ENCODE measurements at places on chromosomes 5 and 9. TPM values are rescaled to one million over a fixed set of nuclear protein-coding genes. Genes with fewer than 3 reads are reported as not detected.

SLC27A6 gene
- polyA plus RNA-seq: 0.08 TPM

DNA sequence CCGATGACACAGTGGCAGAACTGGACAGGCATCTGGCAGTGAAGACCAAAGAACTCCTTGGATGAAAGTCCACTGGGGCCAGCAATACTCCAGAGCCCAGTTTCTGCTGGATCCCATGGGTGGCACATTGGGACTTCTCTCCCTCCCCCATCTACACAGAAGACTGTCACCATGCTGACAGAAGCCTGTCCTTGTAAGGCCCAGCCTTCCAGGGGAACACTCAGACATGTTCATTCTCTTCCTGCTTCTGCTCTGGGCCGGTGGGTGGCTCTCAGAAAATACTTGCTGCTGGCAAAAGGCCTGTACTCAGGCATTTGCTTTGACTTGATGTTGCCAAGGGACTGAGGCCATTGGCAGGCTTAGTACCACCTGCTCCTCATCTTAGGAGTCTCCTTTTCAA, 48.3 kb upstream of the PTGS1 start:
- H3K36me3 ChIP-seq: peaks cover 42% of the 10 kb centered on the region
- H3K27me3 ChIP-seq: no peaks in the 10 kb centered on the region
- H3K4me1 ChIP-seq: peaks cover 18% of the 10 kb centered on the region
- H3K27ac ChIP-seq: peak overlapping the region; percentile 30

PCDHB16 gene
- 0.22 TPM for polyA plus RNA-seq

DNA sequence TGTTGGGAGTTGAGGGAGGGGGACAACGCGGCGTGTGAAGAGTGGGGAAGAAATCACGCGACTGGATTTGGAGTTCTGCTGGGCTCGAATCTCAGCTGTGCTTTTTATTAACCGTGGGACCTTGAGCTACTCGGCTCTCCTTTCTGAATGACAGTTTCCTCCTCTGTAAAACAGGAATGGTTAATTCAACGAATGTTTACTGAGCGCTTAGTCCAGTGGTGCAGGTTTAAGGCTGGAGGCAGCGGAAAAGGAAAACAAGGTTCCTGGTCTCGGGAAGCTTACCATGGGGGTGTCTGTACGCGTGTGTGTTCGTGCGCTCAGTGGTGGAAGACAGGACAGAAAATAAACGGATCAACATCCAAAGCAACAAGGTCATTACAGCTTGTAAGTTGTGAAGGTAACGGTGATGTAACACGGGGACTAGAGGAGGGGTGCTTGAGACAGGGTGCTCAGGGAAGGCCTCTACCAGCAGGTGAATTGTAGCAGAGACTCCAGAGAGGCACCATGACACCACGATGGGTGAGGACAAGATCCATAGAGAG, 277 bp downstream of the EIF4E1B start:
- peak overlapping the region; percentile 61 for H3K4me3 ChIP-seq
- H3K4me1 ChIP-seq: peaks cover 7% of the 10 kb centered on the region
- H3K27ac ChIP-seq: no peak overlapping the region

DNA sequence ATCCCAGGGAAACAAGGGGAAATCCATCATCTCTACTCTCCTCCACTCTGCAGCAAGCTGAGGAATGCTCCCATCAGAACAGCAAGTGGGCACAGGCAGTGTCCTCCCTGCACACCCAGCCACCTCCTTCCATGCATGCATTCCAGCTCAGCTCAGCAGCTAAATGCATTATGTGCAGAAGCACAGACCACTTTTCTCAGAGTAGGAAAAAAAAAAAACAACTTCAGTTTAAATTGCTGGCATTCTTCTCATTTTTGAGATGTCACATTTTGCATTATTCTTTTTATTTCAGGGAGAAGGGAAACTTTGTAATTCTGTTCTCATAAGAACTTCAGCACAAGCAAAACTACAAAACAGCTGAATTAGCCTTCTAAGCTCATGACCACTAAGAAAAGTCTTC, 312.2 kb downstream of the SEMA5A start:
- no peak overlapping the region for H3K4me3 ChIP-seq
- H3K4me1 ChIP-seq: no peaks in the 10 kb centered on the region
- no peak overlapping the region for H3K27ac ChIP-seq

FABP6 gene
- polyA plus RNA-seq: not detected

BTNL3 gene
- polyA plus RNA-seq: not detected

- no peaks in the 10 kb centered on the region for H3K4me1 ChIP-seq
- DNase-seq: no peak
- H3K4me3 ChIP-seq: no peak overlapping the region
- H3K27ac ChIP-seq: no peak overlapping the region
Measured at GRCh38 chr5:74111764-74112163, 485.8 kb downstream of the ARHGEF28 start.

DNA sequence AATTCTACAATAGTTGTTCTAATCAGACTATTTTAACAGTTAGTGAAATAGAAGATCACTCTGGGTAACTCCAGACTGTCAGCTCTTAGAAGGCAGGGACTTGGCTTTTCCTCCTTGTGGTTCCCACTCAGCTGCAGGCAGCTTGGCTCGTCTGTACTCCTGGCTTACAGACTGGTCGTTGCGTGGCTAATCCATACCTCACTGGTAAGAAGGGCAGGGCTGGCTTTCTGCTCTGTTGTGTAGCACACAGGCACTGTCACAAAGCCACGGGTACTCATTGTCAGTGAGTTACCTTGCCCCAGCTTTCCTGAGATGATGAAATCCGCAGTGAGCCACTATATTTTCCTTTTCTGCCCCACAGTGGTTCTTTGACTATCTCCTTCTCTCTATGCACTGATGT, 1.8 kb upstream of the PRLR start:
- no peak overlapping the region for H3K27ac ChIP-seq
- peaks cover 44% of the 10 kb centered on the region for H3K27me3 ChIP-seq
- no peak overlapping the region for H3K4me3 ChIP-seq
- no peaks in the 10 kb centered on the region for H3K36me3 ChIP-seq
- no peaks in the 10 kb centered on the region for H3K4me1 ChIP-seq
- no peak for DNase-seq
